ENCODE measurements at places on chromosomes 1 and 21.

- DNase-seq = peak; percentile 16
Measured at GRCh38 chr1:224205438-224205840, 22.4 kb downstream of the DEGS1 start.

DNA sequence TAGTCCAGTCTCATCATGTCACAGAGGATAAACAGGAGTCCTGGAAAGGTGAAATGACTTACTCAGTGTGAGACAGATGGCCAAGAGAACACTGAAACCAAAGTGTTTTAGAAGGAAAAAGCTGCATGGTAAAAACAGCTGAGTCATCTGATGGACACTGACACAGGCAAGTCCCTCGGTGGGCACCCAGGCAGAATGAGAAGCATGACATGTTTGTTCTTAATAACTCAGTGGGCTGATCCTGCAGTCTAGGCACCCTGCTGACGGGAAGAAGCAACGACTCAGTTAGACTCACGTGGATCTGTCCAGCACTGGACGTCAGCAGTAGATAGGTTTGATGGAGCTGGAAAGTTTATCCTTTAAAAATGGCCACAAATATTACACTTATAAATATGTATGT lies 116.9 kb downstream of the RGS7 start:
- no peak for DNase-seq

DNA sequence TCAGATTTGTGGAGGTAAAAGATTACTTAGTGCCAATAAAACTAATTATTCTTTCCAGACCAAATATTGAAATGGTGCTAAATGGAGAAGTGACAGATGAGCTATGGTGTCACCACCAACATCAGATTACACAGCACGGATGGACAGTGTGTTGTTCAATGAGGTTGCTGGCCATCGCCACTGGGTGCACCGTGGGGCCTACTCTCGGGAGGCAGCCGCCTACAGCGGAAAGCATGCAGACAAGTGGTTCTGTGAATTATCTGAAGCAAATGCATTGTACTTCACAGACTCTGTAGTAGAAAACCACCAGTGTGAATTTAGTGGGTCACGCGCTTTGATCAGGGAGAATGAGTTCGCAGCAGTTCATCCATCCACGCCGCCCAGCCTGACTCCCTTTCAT lies 42.3 kb downstream of the GNG4 start:
- no peak for DNase-seq

DNA sequence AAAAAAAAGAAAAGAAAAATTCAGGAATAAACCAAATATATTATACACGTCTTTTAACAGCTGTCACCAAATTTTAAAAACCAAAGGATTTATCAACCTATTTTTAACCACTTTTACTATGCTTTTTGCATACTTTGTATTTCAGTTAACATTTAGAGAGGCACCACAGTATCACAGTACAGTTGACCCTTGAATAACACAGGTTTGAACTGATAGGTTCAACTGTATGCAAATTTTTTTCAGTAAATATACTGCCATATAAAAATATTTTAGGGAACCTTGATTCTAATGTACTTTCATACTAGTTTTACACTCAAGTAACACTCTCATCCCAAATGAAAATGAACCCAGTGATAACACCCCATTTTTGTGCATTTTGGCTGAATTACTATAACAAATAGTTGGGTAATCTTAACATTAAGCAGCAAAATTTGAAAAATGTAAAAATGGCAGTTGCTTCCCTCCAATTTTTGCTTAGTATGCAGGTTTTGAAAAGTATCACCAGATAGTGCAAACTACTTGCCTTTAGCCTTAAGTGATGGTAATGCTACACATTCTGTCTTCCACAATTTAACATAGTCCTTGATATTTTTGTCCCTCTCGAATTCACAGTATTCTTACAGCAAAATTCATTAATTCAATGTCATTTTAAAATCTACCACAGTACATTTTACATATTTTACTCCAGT lies 10.8 kb upstream of the ADCY10 start:
- no peak for DNase-seq

- no peak for DNase-seq
Measured at GRCh38 chr1:201639826-201640225, 100.9 kb downstream of the NAV1 start.

All from activated CD8-positive, alpha-beta memory T cell treated with anti-CD3 and anti-CD28 coated beads for 48 hours (primary cell).